Fibroblast of upper back skin (primary cell): ENCODE measurements at places on chromosomes 16 and 17.
A peak's percentile ranks its signal among the peaks of the same experiment; 100 is the strongest.

DNA sequence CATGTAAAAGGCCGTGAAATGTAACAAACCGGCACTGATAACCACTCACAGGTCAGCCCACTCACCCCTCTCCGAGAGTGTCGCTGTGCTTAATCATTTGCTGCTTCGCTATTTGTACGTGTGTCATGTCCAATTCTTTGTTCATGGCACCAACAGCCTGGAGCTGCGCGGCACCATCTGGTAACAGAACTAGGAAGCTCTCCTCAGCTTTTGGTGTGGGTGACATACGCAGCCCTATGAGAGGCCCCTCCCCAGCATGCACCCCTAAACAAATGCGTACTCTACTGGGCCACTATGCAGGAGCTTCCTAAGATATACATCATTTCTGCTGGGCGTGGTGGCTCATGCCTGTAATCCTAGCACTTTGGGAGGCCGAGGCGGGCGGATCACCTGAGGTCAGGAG is 2.3 kb upstream of the PECAM1 start:
- no peak for DNase-seq

GRCh38 chr17:4004517-4005295 is 40.5 kb upstream of the ATP2A3 start:
- peak; percentile 34 for DNase-seq

- DNase-seq = no peak
Measured at GRCh38 chr17:15379659-15380058, 38.3 kb upstream of the TEKT3 start.

DNA sequence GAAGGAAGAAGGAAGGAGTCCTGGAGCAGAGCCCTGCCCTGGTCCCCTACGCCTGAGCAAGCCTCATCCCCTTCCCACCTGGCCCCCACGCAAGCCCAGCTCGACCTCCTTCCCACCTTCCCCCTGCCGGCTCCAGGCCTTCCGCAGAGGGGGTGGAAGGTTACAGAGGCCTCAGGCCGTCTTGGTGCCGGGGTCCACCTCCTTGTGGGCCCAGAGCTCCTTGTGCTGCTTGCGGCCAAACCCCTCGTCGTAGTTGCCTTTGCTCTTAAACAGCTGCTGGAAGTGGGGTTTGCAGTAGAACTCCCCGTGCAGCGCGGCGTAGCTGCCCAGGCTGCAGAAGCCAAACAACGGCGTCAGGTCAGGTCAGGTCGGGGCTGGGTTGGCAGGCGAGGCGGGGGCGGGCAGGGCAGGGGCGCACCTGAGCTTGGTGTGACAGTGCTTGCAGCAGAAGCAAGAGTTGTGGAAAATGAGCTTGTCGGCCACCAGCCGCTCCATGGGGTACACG is 1.5 kb downstream of the LIMD2 start:
- DNase-seq = no peak

- DNase-seq = peak; percentile 50
Measured at GRCh38 chr17:29844339-29845048, 85.5 kb downstream of the SSH2 start.

GRCh38 chr17:73387746-73388577 is 76.2 kb upstream of the CDC42EP4 start:
- DNase-seq = peak; percentile 69

GRCh38 chr16:66996324-66996982 is 8.1 kb downstream of the CES4A start:
- DNase-seq = peak; percentile 25
